ENCODE measurements at places on chromosomes 12 and 14. TPM values are rescaled to one million over a fixed set of nuclear protein-coding genes. Genes with fewer than 3 reads are reported as not detected.

GRCh38 chr14:64891839-64892375 is 12.2 kb upstream of the SPTB start:
- no peaks in the 10 kb centered on the region for H3K27me3 ChIP-seq
- DNase-seq, result peak; percentile 8
- H3K4me3 ChIP-seq, result no peak overlapping the region
- H3K36me3 ChIP-seq, result no peaks in the 10 kb centered on the region
- H3K4me1 ChIP-seq, result no peaks in the 10 kb centered on the region

GRCh38 chr14:55102141-55102621 is 26.9 kb upstream of the LGALS3 start:
- no peaks in the 10 kb centered on the region for H3K36me3 ChIP-seq
- DNase-seq, result peak; percentile 81
- H3K4me3 ChIP-seq, result no peak overlapping the region
- H3K27ac ChIP-seq, result peak overlapping the region; percentile 87

GRCh38 chr14:100654814-100655740 is 67.9 kb upstream of the BEGAIN start:
- peaks cover 17% of the 10 kb centered on the region for H3K4me1 ChIP-seq
- H3K27ac ChIP-seq, result no peak overlapping the region
- H3K27me3 ChIP-seq, result no peaks in the 10 kb centered on the region
- DNase-seq, result peak; percentile 44
- H3K36me3 ChIP-seq, result no peaks in the 10 kb centered on the region

- H3K4me1 ChIP-seq, result no peaks in the 10 kb centered on the region
- no peak overlapping the region for H3K4me3 ChIP-seq
- H3K36me3 ChIP-seq, result no peaks in the 10 kb centered on the region
Measured at GRCh38 chr12:30866256-30866655, 60.3 kb upstream of the TSPAN11 start.

DNA sequence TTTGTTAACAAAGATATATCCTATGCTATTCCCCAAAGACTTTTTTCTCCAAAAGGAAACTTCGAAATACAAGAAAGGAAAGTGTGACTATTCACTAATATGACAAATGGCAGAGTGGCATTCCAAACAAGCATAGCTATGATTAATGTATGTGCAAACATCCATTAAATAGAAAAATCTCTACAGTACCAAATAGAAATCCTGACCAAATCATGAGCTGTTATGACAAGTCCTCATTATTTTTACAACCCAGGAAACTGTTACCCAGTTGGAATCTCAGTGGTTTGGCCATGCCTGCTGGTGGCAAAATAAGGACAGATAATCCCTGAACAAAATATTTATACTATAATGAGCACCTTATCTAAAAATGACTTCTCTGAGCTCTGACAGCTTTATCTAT is 202.1 kb downstream of the SEC23A start:
- H3K36me3 ChIP-seq, result no peaks in the 10 kb centered on the region
- no peak overlapping the region for H3K27ac ChIP-seq
- no peak for DNase-seq

DNA sequence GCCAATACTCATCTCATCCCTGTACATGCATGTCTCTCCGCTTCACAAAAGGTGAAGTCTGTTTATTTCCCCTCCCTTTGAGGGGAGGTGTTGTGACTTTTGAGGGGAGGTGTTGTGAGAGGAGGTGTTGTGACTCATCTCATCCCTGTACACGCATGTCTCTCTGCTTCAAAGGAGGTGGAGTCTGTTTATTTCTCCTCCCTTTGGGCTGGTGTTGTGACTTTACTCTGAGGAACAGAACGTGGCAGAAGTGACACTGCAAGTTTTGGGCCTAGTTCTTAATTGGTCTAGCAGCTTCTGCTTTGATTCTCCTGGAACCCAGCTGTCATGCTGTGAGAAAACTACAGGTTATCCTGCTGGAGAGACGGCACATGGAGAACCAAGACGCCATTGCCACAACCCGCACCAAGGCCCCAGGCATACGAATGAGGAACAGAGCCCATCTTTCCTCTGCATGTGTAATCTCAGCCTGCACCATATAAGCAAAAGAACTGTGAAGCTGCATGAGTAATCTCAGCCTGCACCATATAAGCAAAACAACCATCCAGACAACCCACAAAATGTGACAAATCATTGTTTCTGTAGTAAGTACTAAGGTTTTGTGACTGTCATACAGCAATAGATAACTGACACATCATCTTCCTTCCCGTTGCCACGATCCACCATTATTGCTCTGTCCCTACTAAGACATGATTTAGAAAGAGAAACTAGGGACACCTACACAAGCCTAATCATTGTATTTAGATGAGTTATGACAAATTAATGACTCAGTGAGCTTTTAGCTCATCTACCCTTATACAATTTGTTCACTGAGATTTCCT is 30.0 kb downstream of the GALNT4 start:
- no peaks in the 10 kb centered on the region for H3K27me3 ChIP-seq
- H3K4me3 ChIP-seq, result no peak overlapping the region
- H3K27ac ChIP-seq, result no peak overlapping the region

DNA sequence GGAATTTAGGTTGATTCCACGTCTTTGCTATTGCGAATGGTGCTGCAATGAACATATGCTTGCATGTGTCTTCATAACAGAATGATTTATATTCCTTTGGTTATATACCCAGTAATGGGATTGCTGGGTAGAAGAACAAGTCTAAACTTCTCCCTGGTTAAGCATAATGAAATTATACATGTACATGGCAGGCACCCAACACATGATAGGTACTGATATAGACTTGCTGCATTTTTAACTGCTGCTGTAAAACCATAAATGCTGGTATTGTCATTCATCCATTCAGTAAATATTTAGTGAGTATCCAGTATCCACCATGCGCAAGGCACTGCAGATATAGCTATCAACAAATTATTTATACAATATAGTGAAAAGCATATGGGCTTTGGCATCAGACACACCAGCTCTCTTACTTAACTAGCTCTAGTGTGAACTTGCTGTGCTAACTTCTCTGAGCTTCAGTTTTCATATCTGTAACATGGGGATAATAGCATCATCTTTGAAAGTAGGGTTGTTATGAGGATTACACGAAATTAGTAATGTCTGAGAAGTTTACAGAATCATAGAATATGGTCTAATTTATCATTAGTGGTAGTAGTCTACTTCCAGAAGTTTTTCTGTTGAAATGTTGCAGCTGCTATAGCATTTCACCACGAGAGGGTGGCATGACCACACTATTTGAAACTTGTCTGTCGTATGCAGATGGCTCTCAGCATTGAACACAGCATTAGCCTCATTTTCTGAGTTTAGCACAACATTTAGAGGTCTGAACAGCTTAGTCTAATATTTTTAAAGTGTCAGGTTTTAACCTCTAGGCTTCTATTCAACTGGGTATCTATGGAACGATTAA is 32.0 kb upstream of the SEL1L start:
- H3K27ac ChIP-seq, result no peak overlapping the region
- peaks cover 7% of the 10 kb centered on the region for H3K4me1 ChIP-seq
- H3K4me3 ChIP-seq, result no peak overlapping the region
- no peaks in the 10 kb centered on the region for H3K27me3 ChIP-seq

- H3K4me1 ChIP-seq, result no peaks in the 10 kb centered on the region
- no peaks in the 10 kb centered on the region for H3K27me3 ChIP-seq
- DNase-seq, result no peak
- H3K4me3 ChIP-seq, result no peak overlapping the region
Measured at GRCh38 chr12:132325733-132326130, 3.7 kb downstream of the GALNT9 start.

DNA sequence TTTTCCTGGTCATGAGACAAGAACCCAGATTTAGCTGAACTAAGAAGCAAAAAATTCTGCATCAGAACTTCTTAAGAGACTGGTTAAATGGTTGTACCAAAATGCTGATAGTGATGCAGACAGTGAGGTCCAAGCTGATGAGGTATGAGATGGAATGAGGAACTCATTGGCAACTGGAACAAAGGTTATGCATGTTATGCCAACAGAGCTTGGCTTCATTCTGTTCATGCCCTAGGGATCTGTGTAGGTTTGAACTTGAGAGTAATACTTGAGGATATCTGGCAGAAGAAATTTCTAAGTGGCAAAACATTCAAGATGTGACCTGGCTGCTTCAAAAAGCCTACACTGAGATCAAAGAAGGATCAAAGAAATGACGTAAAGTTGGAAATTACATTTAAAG is 398.0 kb downstream of the FSCB start:
- no peaks in the 10 kb centered on the region for H3K4me1 ChIP-seq
- H3K4me3 ChIP-seq, result no peak overlapping the region
- H3K36me3 ChIP-seq, result no peaks in the 10 kb centered on the region
- DNase-seq, result no peak

GRCh38 chr14:65574611-65575010 is 162.1 kb downstream of the FUT8 start:
- H3K4me3 ChIP-seq, result no peak overlapping the region
- no peaks in the 10 kb centered on the region for H3K4me1 ChIP-seq
- DNase-seq, result no peak
- H3K27me3 ChIP-seq, result no peaks in the 10 kb centered on the region
- H3K27ac ChIP-seq, result no peak overlapping the region
- no peaks in the 10 kb centered on the region for H3K36me3 ChIP-seq

DNA sequence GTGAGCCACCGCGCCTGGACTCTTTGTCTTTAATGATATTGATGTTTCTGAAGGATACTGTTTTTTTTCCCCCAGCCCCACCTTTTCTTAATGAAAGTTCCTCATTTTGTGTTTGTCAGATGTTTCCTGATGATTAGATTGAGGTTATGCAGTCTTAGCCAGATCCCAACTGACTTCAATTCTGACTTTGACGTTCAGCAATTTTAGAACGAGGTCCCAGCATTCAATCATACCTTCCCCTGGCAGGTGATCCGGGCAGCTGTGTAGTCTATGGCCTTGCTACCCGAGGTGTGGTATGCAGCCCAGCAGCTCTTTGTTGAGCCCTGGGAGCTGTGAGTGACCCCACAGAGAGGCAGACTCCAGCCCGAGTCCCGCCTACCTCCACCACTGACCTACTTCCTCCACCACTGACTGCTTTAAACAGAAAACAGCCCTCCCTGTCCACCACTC is 82.7 kb downstream of the LGMN start:
- no peaks in the 10 kb centered on the region for H3K4me1 ChIP-seq
- no peaks in the 10 kb centered on the region for H3K36me3 ChIP-seq
- no peak overlapping the region for H3K27ac ChIP-seq

DNA sequence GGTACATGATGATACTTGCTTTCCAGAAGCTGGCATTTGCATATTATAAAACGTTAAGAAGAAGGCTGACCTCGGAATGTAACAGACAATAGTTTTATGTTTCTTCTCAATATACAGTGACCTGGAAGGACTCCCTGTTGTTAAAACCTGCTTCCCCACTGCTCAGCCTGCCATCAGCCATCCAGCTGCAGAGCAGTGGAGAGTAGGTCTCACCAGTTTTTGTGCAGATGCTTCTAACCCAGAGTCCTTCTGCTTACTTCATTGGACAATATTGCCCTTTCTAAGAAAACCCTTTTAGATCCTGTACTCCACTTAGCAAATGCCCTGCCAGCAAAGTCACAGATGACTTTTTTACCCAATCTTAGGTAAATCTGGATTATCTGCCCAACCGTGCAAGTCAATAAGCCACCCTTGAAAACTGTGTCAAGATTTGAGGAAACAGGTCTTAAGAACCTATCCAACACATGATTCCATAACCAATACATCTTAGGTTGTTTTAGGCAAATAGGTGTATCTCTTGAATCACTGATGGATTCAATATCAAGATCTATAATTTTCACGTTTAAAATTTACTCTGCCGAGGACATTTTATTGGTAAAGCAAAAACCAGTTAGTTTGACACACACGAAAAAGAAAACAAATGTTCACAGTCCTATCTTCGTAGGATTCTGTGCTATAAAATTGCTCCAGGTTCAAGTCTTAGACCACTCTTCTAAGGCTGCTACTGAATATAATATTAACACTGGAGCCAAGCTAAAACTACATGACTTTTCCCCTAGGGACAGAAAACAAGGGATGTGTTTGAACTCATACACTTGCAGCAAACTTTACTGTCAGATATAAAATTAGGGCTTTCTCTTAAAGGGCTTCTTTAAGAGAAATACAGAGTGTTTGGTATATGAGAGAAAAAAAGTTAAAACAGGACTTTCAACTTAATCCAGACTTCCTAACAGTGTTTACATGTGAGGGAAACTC is 5.7 kb downstream of the PHLDA1 start:
- H3K36me3 ChIP-seq, result no peaks in the 10 kb centered on the region
- DNase-seq, result no peak
- peaks cover 6% of the 10 kb centered on the region for H3K4me1 ChIP-seq
- H3K4me3 ChIP-seq, result no peak overlapping the region

DNA sequence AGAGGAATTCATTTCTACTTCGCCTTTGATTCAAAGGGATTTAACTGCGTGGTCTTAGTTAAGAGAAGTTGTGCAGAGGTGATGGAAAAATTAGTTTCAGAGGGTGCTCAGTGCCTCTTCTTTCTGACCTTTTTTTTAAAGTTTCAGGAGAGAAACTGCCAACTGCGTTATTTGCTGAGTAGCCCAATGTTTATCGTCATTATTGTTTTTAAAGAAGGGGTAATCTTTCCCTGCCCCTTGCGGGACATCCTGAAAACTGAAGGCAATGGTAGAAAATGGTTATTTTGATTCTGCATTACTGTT is 11.0 kb downstream of the OTX2 start:
- H3K36me3 ChIP-seq, result no peaks in the 10 kb centered on the region
- DNase-seq, result no peak
- H3K27ac ChIP-seq, result no peak overlapping the region
- no peak overlapping the region for H3K4me3 ChIP-seq

DNA sequence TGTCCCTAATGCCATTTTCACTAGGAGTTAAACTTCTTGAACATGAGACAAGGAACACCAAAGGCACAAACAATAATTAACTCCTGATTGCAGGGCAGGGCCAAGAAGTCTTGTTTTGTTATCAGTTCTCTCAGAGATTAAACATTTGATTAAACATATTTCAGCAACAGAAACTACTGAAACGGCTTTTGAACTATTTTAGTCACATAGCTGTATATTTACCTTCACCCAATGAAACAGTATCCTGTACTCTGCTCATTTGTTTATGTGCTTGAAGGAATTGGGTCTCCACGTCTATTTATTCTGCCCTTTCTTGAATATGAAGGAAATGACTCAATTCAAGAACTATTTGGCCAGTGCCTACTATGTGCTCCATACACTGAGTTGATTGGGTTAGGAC is 51.3 kb upstream of the PTCSC3 start:
- no peaks in the 10 kb centered on the region for H3K27me3 ChIP-seq
- no peak for DNase-seq
- H3K27ac ChIP-seq, result no peak overlapping the region
- no peak overlapping the region for H3K4me3 ChIP-seq

Gene KCNH5
- total RNA-seq, result not detected

Gene KRT77
- not detected for total RNA-seq

Gene SMCO2
- total RNA-seq, result not detected

Gene CHFR
- total RNA-seq, result 15.6 TPM

Gene MPHOSPH9
- total RNA-seq, result 13.4 TPM

Gene ADCY4
- total RNA-seq, result 10.6 TPM

Gene ACSS3
- total RNA-seq, result 4.4 TPM
